ENCODE measurements at places on chromosomes 12 and 14. TPM values are rescaled to one million over a fixed set of nuclear protein-coding genes. Genes with fewer than 3 reads are reported as not detected.

Gene GLT8D2
- total RNA-seq = 24.3 TPM

Gene FGF6
- total RNA-seq = not detected

Gene MMP19
- total RNA-seq = 40.3 TPM

Gene SELPLG
- total RNA-seq = 0.97 TPM

Gene ABCC9
- 0.16 TPM for total RNA-seq

Gene HOXC9
- not detected for total RNA-seq

Gene C12orf57
- total RNA-seq = 260 TPM

Gene AKAP3
- 0.18 TPM for total RNA-seq

Gene KNTC1
- total RNA-seq = 5.2 TPM

Gene NANOG
- total RNA-seq = not detected

Gene CYP27B1
- not detected for total RNA-seq

Gene NKX2-1
- total RNA-seq = not detected

Gene RND1
- 0.18 TPM for total RNA-seq

Gene GPR84
- total RNA-seq = not detected

Gene OR8S1
- not detected for total RNA-seq

Gene TRIM9
- 2.7 TPM for total RNA-seq

Data from cardiac atrium fibroblast (primary cell).